ENCODE measurements at places on chromosomes 1 and 21.

GRCh38 chr1:109240158-109241152 lies 8.9 kb upstream of the CELSR2 start:
- DNase-seq: peak; percentile 47

DNA sequence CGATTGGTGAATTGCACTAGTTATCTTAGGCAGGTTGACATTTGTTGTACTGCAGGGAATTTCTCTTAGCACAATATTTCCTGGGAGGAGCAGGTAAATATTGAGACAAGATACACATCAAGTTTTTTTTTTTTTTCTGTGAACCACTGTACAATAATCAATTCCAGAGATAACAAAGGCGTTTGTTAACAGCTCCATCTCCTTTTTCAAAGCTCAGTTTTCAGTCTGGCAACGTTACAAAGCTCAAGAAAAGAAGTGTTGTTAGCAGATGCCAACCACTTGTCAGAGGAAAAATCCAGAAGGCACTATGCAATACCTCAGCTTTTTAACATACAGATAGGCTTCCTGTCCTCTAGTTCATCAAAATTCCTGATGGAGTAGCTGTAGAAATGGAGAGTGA lies 40.9 kb upstream of the DAB1 start:
- no peak for DNase-seq

- DNase-seq: no peak
Measured at GRCh38 chr1:221926441-221926840, 184.6 kb upstream of the DUSP10 start.

- DNase-seq: no peak
Measured at GRCh38 chr1:228021355-228022030, 14.7 kb downstream of the WNT3A start.

DNA sequence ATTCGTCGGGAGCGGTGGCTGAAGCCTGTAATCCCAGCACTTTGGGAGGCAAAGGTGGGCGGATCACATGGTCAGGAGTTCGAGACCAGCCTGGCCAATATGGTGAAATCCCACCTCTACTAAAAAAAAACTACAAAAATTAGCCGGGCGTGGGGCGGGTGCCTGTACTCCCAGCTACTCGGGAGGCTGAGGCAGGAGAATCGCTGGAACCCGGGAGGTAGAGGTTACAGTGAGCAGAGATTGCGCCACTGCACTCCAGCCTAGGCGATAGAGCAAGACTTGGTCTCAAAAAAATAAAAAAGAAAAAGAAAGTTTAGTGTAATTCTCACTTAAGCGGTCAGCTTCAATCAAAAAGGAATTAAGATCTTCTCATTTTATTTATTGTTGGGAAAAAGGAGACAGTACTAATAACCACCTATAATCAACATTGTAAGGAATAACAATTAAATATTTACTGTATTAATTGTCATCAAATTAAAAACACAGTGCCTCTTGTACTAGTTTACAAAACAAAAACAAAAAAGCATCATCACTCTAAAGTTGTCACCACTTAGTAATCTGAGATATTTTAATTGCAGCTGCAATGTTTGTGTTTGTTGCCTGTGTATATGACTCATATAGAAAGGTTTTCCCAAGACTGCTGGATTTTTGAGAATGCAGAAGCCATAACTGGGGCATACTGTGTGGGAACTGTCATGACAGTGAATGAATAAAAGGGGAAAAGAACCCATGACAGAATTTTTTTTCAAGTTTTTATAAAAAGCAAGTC lies 3.7 kb downstream of the FBXO42 start:
- no peak for DNase-seq
